ENCODE measurements at places on chromosomes 7 and 10.

DNA sequence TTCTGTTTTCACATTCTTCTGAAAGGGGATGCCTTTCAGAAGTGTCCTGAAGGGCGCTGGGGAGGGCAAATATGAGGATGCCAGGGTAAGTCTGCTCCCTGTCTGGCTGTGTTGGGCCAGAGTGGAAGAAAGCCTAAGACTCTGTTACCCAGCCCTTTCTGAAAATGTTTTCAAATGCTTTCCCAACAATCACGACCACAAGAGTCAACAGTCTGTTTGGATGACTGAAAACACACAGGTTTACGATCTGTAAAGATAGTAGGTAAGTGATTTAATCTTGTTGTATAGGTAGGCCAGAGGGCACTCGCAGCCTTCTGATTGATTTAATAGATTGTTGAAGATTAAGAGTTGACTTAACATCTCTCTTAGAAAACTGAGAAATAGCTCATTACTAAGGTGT lies 13.2 kb downstream of the SGPL1 start:
- no peak for DNase-seq

- DNase-seq, result peak; percentile 47
Observed at GRCh38 chr7:5210751-5211338, 20.8 kb downstream of the WIPI2 start.

DNA sequence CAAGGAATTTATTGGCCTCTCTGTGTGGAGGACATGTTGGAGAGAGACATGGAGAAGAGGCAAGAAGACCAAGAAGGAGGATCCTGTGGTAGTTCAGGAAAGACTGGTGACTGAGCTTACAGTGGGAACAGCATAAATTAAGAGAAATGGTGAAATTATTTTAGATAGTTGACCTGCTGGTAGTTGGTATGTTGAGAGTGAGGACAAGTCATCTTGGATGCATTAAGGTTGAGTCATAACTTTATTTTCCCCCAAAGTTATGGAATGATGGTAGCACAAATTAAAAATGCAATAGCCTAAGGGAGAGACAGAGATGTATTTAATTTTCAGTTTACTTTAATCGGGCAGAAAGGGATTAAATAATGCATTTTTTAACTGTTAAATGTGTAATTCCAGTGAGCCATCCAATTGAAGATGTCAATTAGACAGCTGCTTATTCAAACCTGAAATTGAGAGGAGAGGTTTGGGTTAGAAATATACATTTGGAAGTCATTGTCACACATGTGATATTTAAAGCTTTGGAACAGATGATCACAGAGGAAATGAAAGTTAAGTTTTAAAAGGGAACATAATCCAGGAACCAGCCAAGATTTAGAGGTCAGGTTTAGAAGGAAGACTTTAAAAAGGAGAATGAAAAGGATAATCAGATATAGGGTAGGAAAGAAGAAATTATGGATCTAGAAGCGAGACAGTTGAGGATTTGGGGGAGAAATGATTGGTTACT lies 80.6 kb downstream of the DGKB start:
- DNase-seq, result no peak

DNA sequence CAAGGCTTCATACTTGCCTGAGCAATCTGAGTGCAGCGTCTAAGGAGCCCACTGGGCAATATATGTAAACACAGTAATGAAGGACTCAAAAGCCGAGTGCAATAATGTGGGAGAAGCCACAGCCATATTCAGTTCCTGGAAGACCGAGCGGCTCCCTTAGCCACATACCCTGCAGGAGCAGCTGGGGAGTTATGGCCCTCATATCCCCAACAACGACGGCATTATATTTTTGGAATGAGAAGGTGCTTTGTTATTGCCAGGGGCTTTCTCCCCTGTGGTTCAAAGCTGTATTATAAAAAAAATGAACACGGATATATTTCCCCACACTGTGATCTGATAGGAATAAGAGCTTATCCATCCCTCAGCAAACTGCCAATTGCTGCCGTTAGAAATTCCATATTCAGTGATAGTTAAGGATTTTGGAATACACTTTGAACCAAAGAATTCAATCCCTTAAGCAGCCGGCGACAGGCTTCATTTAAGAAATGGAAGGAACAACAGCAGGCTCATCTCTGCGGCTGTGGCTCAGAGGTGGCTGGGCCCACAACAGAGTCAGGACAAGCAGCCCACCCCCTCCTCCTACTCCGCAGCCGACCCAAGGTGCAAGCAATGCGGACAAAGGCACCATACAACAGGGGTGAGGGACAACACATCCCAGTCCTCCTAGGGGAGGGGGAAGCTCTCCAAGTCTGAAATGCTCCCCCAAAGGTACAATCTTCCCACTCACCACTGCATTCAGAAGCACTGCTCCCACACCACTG lies 77.2 kb downstream of the TNS3 start:
- no peak for DNase-seq

GRCh38 chr7:122383934-122384333 lies 79.4 kb upstream of the FEZF1 start:
- no peak for DNase-seq

- no peak for DNase-seq
Observed at GRCh38 chr7:25319707-25320106, 91.4 kb upstream of the NPVF start.

DNA sequence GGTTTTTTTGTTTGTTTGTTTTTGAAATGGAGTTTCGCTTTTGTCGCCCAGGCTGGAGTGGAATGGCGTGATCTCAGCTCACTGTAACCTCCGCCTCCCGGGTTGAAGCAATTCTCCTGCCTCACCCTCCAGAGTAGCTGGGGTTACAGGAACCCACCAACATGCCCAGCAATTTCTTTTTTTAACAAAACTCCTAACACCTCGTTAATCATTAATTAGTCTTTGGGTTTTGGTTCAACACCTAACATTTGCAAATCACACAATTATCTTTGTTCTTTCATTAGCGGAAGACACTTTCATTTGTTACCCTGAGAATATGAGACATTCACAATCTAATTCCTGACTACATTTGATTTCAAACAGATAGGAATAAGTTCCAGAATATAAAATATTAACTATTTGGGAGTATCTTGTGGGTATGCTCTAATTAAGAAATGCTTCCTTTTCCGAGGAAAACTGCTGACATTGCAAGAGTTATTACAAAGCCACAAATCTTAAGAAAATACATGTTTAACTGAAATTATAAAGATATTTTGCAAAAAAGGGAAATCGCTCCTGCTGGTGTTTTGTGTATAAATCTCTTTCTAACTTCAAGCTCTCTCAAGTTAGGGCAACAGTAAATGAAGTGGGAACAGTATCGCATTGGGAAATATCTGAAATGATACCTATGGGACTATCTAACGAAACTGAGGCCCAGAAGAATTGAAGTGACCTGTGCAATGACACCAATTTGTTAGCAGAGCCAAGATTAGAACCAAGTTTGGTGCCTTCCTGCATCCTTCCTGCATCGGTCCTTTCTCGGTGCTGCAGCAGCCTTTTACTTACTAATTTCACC lies 1.2 kb upstream of the LSM8 start:
- no peak for DNase-seq

DNA sequence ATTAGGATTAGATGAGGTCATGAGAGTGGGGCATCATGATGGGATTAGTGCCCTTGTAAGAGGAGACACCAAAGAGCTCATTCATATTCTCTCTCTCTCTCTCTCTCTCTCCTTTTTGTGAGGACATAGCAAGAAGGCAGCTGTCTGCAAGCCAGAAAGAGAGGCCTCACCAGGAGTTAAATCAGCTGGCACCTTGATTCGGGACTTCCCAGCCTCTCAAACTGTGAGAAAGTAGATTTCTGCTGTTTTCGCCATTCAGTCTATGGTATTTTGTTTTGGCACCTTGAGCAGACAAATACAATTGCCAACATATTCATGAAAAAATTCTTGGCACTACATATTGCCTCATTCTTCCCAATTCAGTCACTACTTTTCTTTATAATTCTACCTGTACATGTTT lies 20.6 kb upstream of the ATAD1 start:
- DNase-seq, result no peak

GRCh38 chr10:52541006-52541473 lies 227.0 kb downstream of the DKK1 start:
- DNase-seq, result peak; percentile 70

GRCh38 chr7:121304102-121304658 lies 24.6 kb upstream of the WNT16 start:
- DNase-seq, result no peak

DNA sequence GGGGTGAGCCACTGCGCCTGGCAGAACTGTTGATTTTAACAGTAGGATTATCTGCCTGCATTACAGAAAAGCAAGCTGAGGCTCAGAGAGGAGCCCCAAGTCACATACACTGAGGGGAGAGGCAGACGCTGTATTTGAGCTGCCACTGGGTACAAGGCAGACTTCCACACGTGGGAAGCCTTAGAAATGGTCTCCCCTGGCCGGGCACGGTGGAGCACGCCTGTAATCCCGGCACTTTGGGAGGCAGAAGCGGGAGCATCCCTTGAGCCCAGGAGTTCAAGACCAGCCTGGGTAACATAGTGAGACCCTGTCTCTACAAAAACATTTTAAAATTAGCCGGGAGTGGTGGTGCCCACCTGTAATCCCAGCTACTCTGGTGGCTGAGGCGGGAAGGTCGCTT lies 902 bp upstream of the FZD9 start:
- no peak for DNase-seq

- no peak for DNase-seq
Observed at GRCh38 chr7:88204525-88205110, 15.2 kb downstream of the SRI start.

All from suprapubic skin (tissue), 4 donors.